ENCODE measurements at places on chromosomes 2 and 18.

- DNase-seq = no peak
These were observed 18.5 kb downstream of the RRM2 start for GRCh38 chr2:10140841-10141610.

GRCh38 chr18:39913672-39914366, 2041.2 kb upstream of the PIK3C3 start:
- DNase-seq = no peak

- no peak for DNase-seq
These were observed 412.1 kb upstream of the MYT1L start for GRCh38 chr2:2743164-2743571.

- no peak for DNase-seq
These were observed 139.6 kb upstream of the PELI1 start for GRCh38 chr2:64283641-64284361.

- no peak for DNase-seq
These were observed 67.5 kb upstream of the TTN start for GRCh38 chr2:178874529-178875240.

- no peak for DNase-seq
These were observed 14.7 kb downstream of the RRM2 start for GRCh38 chr2:10137053-10137843.

GRCh38 chr2:168679741-168680310, 122.6 kb upstream of the NOSTRIN start:
- DNase-seq = no peak

DNA sequence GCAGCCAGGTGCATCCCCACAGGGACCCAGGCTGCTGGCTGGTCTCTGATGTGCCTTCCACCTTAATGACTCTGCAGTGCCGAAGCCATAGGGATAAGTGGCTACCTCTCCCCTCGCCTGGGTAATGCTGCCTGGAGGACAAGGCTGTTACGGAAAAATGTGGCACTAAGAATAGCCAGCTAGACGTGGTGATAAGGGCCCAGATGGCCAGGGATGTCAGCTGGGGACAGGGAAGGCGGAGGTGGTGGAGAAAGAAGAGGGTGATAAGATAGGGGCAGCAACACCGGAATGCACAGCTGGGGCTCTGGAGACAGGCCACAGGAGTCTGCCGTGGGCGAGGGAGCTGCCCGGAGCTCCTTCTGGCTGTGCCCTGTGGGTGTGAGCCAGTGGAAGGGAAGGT, 170.6 kb downstream of the FHOD3 start:
- DNase-seq = no peak

DNA sequence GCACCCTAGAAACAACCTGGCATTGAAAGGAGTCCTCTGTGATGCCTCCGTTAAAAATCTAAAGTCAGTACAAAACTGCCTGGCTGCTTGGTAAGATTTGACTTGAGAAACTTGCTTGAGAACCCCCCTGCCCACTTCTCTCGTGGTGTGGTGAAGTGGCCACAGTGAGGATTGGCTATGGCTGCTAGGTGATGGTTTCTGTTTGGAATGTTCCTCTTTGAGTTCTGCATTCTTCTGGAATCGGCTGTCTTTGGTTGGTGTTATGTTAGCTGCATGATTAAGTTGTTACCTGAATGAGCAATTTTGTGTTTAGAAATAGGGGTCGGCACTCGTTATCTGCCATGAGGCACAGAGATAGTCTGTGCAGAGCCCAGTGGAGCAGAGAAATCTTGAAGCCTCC, 21.7 kb upstream of the SAG start:
- DNase-seq = no peak

Measured in stimulated activated CD4-positive, alpha-beta T cell treated with anti-CD3 and anti-CD28 coated beads, Interleukin-2, amount 100 ng/mL, for 24 hours (primary cell).